ENCODE measurements at places on chromosomes 4 and X. TPM values are rescaled to one million over a fixed set of nuclear protein-coding genes. Genes with fewer than 3 reads are reported as not detected.

Gene GRK4
- 4.6 TPM for total RNA-seq

Gene YY2
- 2.3 TPM for total RNA-seq

Gene YTHDC1
- 61.6 TPM for total RNA-seq

Gene GPR50
- not detected for total RNA-seq

Gene TGIF2LX
- total RNA-seq, result not detected

Gene NPY2R
- total RNA-seq, result not detected

Gene NPY1R
- total RNA-seq, result 0.13 TPM

Gene PIM2
- 7.4 TPM for total RNA-seq

Gene GAGE12J
- total RNA-seq, result not detected

Gene HTR2C
- not detected for total RNA-seq

Gene DIPK2B
- total RNA-seq, result 39.3 TPM

Gene RPA4
- total RNA-seq, result 4.4 TPM

Gene S100G
- total RNA-seq, result not detected

Gene CUL4B
- total RNA-seq, result 230 TPM
